ENCODE measurements at places on chromosomes 4 and X.

- DNase-seq, result no peak
Observed at GRCh38 chr4:46878641-46879040, 30.4 kb downstream of the COX7B2 start.

- peak; percentile 23 for DNase-seq
Observed at GRCh38 chrX:155262970-155263754, 1.1 kb downstream of the RAB39B start.

DNA sequence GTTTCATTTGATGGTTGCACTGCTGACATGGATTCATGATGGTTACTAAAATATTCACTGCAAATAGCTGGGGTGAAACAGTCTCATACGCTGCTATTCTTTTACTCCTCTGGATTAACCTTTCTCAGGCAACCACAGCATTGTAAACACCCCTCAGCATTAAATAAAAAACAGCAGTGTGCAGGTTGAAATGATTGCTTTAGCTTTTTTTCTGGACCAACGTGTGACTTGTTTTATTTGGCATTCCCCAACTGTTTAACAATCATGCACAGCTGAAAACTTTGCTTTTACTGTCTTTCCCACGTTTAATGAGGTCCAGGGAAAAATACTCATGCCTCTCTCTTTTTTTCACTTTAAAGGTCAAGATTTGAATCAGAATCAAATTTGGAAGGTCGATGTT lies 490.8 kb downstream of the RAPGEF2 start:
- DNase-seq, result no peak

DNA sequence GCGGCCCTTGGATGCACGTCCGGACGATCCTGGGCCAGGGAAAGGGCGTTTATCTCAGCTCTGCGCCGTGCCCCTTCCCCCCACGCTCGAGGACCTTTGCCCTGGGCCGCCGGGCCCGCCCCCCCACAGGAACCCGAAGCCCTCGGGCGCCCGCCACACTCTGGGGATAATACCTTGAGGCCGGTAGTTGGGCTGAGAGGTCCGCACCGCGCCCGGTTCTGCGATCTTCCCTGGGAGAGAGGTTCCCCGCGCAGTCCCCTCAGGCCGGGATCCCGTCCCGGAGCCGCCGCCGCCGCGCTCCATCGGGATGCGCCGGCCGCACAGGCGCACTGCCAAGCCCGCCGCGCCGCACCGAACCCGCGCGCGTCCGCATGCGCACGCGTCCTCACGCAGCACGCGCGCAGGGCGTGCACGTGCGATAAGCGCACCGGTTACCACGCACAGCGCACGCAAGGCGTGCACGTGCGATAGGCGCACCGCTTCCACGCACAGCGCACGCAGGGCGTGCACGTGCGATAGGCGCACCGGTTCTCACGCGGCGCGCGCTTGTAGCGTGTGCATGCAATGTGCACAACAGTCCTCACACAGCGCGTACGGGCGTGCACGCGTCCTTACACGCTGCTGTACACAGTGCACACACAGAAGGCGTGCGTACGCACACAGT lies at the start of gene MAP7D2:
MAP7D2 (minus strand) TSS at position 331 of the 664 bp plus-strand sequence; CDS start at position 303, 28 bp downstream.
- DNase-seq, result no peak

DNA sequence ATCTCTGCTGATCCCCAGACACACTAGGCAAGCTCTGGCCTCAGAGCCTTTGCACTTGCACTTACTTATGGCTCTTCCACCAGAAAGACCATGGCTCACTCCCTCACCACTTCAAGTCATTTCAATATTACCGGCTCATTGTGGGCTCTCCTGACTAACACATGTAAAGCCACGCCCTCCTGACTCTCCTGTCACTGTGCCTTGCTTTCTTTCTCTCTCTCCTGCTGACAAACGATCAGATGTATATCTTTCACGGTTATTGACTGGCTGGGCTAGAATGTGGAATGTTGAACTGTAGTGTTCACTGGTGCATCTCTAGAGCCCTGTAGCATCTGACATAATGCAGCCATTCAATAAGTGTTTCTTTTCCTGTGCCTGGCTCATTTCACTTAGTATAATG lies 425.1 kb downstream of the RAB28 start:
- DNase-seq, result no peak

DNA sequence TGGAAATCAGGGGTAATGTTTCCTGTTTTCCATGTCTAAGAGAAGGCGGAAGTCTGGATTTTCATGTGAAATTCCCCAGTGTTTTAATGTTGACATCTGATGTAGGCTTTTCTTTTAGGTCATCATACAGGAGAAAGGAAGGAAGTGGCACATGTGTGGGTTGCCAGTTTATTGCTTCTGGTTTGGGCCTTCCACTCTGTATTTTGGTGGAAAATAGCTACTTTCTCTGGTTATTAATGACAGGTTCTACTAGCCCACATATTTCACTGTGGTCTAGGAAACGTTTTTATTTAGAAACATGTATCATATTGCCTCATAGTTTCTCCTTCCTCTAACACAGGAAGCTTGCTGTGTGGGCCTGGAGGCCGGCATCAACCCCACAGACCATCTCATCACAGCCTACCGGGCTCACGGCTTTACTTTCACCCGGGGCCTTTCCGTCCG lies 7.2 kb downstream of the PDHA1 start:
- DNase-seq, result no peak

DNA sequence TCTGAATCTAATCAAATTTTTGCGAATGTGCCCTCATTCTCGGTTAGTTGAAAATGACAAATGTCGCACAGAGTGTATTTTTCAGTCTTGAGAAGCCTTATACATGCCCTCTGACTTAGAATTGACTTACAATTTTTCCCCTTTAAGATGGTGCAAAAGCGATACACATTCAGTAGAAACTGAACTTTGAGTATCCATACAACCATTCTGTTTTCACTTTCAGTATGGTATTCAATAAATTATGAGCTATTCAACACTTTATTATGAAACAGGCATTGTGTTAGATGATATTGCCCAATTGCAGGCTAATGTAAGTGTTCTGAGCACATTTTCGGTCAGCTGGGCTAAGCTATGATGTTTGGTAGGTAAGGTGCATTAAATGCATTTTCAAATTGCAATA lies 43.4 kb downstream of the SLC9A7 start:
- DNase-seq, result no peak

GRCh38 chrX:11755724-11756123 lies 2.3 kb upstream of the MSL3 start:
- no peak for DNase-seq
